Hematopoietic multipotent progenitor cell (in vitro differentiated cells): ENCODE measurements at places on chromosomes 7 and 10. TPM values are rescaled to one million over a fixed set of nuclear protein-coding genes. Genes with fewer than 3 reads are reported as not detected.

DNA sequence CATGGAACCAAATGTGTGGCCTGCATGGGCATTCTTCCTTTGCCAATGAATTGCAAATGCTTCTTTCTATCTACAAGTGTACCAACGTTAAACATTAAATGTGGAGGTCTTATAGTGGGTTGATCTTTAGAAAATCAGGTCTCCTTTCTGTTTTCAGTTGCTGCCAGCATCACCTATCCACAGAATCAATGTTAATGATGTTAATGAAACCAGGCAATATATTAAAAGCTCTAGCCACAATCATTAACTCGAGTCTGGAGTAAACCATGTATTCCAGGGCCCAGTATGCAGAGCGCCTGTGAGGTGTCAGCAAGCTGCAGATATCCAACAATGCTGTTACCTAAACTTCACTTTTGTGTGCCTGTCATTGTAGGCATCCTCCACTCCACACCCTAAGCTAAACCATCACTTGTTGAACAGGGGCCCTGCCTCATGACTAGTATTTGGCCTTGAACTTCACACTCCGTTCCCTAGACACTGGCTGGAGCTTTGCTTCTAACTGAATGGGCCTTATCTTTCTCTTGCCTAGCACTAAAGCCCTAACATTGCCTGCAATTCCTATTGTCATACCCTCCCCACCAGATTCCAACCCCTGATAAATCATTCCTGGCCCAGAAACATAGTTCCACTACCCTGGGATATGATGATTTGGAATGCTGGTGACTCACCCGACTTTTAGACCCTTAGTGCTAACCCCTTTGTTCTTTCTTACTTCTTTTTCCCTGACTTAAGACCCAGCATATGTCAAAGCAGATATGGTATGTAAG is 24.3 kb upstream of the ITGB8 start:
- DNase-seq = no peak

The TFPI2 gene
- total RNA-seq = 0.81 TPM

GRCh38 chr7:102082693-102083368 is 203.8 kb upstream of the SH2B2 start:
- DNase-seq = no peak

DNA sequence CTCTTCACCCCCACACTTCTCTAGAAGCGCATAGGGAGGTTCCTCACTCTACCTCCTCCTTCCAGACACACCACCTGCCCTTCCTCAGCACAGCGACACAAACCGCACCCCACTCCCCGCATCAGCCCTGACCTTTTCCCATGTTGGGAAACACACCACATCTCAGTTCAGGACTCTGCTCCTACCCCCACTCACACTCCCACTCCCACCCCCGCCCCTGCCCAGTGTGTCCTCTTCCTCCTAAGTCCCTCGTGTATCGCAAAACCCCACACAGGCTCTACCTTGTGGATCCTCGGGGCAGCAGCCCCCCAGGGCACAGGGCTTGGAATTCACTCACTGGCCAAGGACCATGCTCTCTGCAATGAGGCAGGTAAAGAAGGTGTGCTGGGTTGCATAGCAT is 4.2 kb upstream of the AOC1 start:
- no peak for DNase-seq

DNA sequence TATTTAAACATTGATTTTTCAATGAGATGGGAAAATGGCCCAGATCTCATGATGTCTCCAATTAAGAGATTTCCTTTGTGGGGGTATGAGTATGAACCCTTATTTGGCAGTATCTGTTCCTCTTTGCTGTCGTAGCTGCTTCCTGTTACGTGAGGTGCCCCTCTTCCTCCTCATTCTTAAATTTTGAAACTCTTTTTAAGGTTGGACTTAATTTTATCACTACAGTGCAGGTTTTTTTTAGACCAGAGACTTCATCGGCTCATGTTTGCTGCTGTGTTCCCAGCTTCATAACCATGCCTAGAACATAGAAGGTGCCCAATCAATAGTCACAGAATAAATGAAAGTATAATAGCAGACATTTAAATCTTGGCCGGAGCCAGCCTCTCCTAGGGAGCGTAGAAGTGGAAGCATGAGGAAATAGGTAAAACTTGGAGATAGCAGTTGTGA is 2.4 kb downstream of the MIOS start:
- peak; percentile 43 for DNase-seq

The TMEM140 gene
- total RNA-seq = 38.0 TPM

The WIPF3 gene
- total RNA-seq = under 0.01 TPM

GRCh38 chr10:63210611-63211196 is 77.6 kb downstream of the NRBF2 start:
- DNase-seq = no peak

GRCh38 chr10:44352316-44353127 is 32.4 kb downstream of the CXCL12 start:
- DNase-seq = no peak

DNA sequence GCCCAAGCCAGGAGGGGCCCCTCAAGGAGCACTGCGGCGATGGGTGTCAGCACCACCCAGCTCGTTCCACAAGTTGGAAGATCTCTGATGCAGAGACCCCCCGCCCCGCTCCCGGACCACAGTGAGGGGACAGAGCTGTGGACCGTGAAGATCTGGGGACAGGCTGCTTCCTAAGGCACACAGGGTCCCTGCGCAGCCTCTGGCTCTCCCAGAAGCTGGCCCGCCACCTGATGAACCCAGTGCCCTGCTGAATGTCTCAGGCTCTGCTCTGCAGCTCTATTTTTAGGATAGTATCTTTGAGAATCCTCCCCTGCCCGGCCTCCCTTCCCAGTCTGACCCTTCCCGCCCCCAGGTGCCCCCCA is 29.7 kb downstream of the GBX1 start:
- DNase-seq = no peak

The CLRN3 gene
- not detected for total RNA-seq

The ACADSB gene
- 3.0 TPM for total RNA-seq
